ENCODE measurements at places on chromosomes 2 and 18.

- DNase-seq: no peak
Measured at GRCh38 chr2:53861824-53862223, 2.1 kb upstream of the GPR75 start.

DNA sequence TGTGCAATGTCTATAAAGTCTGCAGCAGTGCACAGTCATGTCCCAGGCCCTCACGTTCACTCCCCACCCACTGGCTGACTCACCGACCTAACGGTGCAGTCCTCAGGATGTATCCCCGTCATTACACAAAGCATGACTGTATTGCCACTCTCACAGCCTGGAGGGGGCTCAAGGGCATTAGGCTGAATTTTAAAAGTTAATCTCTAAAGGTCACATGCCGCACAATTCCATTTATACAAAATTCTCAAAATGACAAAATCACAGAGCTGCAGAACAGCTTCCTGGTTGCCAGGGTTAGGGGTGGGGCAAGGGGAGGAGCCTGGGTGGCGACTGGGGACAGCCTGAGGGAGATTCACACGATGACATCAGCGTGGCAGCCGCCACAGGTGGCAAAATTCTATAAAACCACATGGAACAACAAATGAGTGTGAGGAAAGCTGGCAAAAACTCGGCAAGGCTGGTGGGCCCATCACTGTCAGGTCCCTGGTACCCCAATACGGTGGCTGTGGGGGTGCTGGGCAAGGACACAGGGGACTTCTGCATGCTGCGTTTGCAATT, 97.6 kb downstream of the NDUFA10 start:
- DNase-seq: peak; percentile 86

DNA sequence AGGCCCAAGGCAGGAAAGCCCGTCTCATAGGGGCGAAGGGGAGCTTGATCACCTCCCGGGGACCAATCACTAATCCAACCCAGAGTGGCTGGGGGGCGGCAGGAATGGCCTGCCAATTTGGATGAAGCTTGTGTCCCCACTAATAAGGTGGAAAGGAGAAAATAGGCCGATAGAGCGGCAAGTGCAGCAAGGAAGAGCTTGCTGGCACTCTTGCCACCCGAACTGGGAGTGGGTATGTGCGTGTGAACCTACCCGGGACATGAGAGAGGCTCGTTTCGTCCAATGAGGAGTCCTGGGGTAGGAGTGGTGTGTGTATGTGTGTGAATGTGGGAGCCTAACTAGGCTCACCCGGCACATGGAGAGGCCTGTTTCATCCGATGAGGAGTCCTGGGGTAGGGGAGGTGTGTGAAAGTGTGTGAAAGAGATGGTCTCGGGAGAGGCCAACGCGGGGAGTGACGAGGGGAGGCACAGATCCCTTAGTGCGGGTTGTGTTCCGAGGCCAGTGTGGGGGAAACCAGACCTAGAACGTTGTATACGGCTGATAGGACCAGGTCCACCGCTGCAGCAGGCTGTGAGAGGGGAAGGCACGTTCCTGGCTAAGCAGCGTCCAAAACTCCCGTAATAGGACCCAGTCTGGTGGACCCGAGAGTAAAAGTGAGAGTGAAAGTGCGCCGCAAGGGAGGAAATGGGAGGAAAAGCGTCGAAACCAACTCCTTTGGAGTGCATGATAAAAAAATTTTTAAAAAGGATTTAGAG, 47.1 kb upstream of the SELENOI start:
- DNase-seq: peak; percentile 69

- no peak for DNase-seq
Measured at GRCh38 chr18:57353940-57354461, 1.6 kb downstream of the ST8SIA3 start.

DNA sequence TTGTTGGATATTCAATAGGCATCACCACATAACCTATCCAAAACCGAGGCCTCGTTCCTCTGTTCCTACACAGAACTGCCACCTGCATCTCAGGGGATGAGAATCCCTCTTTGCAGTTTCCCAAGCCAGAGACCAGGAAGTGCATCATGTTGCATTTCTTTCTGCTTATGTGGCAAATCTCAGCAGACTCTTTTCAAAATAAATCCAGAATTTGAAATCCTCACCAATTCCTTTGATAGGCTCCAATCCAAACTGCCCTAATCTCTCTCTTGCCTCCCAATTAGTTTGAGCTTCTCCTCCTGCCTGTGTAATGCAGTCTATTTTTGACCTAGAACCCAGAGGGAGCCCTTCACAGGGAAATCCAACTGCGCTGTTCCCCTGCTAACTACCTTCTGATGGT, 215.5 kb downstream of the RNF144A start:
- no peak for DNase-seq

DNA sequence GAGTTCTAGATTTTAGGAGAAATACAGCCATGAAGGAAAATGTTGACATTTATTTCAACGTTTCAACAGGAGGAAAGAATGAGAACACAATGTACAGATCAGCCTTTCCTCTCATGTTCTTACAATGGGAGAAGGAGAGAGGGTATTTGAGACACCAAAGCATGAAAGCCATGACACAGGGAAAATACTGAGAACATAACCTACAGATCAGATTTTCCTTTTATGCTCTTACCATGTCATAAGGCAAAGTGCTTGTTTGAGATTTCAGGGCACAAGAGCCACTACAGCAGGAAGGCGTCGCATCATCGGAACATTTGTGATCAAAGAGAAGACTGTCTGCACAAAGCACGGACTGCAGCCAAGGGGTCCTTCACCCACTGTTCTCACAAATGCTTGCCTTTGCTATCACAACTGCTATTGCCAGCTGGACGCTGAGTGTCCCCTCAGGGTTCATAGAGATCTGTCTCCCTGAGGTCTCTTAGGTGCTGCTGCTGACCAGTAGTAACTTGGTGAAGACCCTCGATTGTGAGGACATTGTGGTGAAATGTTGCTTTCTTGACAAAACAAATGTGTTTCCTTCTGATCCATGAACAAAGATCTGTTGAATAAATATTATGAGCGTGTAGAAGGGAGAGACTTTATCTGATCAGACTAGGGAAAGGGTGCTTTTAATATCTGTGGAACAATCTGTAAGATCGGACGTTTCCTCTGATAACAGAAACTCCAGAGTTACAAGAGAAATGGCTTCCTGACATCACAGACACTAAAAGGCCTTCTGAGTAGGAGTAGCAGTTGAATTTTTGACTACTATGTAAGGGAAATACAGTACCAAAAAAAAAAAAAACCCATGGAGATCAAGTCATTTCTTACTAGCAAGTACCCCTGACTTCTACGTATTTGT, 6.4 kb upstream of the IL1RL1 start:
- DNase-seq: no peak

- DNase-seq: no peak
Measured at GRCh38 chr2:227450926-227451654, 20.9 kb upstream of the AGFG1 start.

DNA sequence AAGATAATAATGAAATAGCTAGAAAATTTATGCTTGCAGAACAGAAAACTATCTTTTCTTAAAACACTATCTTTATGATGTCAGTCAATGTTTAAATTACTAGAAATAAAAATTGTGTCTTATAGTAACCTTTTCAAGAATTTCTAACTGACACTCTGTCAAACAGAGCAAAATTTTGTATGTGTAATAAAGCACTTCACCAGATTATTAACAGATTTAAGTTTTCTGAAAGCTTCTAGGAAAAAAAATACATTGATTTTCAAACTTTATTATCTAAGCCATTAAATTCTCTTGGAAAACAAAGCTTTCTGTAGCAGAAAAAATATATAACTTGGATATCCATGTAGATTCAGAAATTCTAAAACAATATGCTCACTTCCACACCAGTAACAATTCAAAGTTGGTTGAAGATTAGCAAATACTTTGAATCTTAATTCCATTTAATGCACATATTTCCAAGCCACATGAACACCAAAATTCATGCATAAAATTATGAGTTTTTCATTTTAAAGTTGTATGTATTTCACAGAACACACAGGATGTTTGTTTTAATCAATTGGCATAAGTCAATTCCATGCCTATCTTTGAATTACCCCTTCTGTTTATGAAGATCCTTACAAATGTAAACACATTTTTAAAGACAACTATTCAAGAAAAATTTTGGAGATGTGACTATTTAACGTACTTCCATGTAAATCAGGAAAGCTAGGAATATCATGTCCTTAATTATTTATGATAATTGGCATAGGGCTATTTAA, 19.9 kb downstream of the FN1 start:
- no peak for DNase-seq

GRCh38 chr18:42092848-42093247, 137.8 kb downstream of the PIK3C3 start:
- no peak for DNase-seq

- DNase-seq: no peak
Measured at GRCh38 chr2:110219496-110220189, 7.3 kb upstream of the MTLN start.

DNA sequence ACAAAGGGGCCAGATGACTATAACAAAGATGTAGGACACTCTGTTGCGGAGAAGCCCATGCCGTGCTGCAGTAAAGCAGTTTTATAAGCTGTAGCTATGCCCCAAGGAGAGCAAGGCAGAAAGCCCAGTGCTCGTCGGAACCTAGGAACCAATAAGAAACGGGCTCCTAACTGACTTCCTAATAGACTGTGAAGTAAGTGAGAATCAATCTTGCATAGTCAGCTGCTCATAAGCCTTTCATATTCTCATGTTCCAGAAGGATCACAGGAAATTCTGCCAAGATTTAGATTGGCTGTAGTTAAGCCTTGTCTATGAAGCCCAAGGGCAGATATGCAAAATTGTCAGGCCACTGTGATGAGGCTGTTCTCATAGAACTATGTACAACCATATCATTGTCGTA, 98.4 kb downstream of the RTTN start:
- no peak for DNase-seq

GRCh38 chr2:190333928-190334327, 9.5 kb upstream of the INPP1 start:
- DNase-seq: no peak

GRCh38 chr2:100013892-100014677, 128.3 kb downstream of the AFF3 start:
- DNase-seq: no peak

DNA sequence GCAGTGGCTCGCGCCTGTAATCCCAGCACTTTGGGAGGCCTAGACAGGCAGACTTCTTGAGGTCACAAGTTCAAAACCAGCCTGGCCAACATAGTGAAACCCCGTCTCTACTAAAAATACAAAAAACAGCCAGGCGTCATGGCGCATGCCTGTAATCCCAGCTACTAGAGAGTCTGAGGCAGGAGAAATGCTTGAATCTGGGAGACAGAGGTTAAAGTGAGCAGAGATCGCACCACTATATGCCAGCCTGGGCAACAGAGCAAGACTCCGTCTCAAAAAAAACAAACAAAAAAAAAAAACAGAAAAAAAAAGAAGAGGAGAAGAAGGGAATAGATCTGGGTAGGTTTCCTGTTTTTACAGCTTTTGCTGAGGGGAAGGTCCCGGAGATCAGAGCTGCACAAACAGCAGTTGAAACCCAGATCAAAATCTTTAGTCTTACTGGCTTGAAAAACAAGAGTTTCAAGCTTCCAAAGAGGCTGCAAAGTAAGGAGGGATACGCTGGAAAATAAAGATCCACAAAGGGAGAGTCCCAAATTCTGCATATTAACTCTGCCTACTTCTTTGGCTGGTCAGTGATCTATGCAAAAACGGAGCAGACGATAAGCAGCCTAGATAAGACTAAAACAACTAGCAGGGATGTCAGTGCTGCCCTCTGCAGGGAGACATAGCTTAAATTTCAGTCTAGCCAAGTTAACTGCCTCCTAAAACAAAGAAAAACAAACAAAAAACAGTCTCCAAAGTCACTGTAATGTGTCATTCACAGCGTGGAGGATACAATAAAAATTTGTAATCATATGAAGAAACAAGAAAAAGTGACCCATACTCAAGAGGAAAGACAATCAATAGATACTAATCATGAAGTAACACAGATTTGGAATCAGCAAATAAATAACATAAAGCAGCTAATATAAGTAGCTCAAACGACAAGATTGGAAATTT, 74.1 kb downstream of the TLK1 start:
- DNase-seq: peak; percentile 58

- DNase-seq: no peak
Measured at GRCh38 chr2:97656905-97657587, 6.8 kb downstream of the ACTR1B start.

DNA sequence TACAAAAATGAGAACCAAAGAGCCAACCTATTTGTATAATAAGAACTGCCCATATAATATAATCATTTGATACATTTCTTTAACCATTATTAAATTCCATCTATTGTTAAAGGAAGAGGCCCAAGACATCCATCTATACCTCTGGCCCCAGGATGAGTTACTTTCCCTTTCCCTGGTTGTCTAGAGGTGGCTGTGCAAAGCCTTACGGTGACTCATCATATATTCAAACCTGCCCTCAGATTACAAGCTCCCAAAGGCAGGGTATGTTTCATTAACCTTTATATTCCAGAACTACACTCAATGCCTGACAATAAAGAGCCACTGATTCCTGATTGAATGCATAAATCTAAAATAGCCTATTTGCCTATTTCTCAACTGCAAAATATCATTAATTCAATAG, 105.8 kb upstream of the PID1 start:
- no peak for DNase-seq

GRCh38 chr18:77016936-77017335, 115.6 kb downstream of the MBP start:
- no peak for DNase-seq

DNA sequence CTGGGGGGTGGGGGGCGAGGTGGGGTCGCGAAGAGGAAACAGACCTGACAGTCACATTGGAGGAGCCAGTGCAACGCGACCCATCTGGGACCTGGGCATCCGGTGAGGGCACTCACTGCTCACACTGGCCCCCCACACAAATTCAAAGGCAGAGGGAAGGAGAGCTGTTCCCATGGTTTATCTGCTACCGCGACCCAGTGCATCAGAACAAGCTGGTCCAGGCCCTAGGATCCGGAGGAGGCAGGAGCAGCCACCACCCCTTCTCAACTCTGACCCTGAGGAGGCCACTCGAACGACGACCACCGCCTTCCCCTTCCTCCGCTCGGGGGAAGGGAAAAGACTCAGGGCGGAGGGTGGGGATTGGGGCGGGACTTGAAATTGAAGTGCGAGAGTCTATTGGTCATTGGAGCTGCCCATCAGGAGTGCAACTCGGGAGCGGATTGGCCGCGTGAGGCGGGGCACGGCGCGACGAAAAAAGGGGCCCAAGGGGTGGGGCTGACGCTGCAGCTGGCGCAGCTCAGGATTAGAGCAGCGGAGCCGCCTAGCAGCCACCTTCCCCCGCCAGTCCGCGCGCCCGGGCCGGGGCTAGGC, at the start of gene CDK5R2:
Gene CDK5R2 (plus strand): TSS at position 526 of the 591 bp plus-strand sequence. CDS start 155 bp downstream, outside the sequence.
- peak; percentile 27 for DNase-seq

GRCh38 chr18:3599861-3600260, 149.9 kb downstream of the TGIF1 start:
- DNase-seq: no peak

DNA sequence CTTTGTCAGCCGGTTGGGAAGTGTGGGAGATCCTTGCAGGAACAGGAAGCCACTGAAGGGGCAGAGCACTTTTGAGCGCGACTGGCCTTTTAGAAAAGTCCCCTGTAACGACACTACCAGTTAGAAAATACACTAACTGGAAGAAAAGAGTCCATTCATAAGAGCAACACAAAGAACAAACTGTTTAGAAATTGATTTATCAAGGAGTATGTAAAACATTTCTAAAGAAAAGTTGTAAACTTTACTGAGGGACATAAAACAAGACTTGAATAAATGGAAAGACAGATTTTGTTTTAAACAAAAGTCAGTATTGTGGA, 29.8 kb upstream of the POMC start:
- DNase-seq: no peak

Measured in CD4-positive, alpha-beta T cell (primary cell).